Non-pigmented ciliary epithelial cell (primary cell): ENCODE measurements at places on chromosomes 1 and 21.

- DNase-seq = no peak
These were observed 62.6 kb downstream of the ARHGEF16 start for GRCh38 chr1:3516911-3517675.

GRCh38 chr1:27136998-27137542 is 17.9 kb downstream of the SLC9A1 start:
- no peak for DNase-seq

GRCh38 chr1:82538876-82539275 is 738.1 kb downstream of the ADGRL2 start:
- peak; percentile 13 for DNase-seq

DNA sequence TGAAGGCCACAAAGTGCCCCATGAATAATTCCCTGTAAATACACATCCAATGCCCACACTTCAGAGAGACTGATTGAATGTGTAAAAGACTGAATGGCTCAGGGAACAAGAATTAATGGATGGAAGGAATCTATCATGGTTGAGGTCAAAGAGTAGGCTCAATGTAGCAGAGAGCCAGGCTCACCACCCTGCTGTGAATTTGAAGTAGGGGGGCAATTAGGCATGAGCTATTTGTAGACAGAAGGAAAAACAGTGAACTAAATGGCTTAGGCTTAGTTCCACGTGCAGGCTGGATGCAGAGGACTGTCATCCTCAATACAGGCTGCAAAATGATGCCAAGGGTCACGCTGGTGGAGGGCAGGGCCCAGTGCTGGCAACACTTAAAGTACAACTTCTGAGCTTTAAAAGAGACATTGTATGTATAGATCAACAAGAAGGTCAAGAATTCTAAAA is 22.9 kb upstream of the IGSF3 start:
- no peak for DNase-seq

DNA sequence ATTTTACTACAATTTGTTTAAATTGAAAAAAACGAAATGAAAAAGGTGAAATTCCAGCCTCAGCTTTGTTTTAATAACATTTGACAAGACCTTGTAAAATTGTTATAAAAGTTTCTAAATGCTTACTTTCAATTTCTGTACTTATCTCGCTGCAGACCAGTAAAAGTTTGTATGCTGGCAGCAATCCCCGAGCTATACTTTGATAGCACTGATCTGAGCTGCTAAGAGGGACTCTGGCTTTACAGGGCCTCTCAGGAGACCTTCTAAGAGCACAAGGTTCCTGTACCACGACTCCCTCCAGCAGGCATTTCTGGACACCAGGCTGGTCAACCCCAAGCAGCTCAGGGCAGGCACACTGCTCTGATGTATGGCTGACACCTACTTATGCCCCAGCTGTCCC is 13.1 kb downstream of the STMN1 start:
- DNase-seq = no peak

DNA sequence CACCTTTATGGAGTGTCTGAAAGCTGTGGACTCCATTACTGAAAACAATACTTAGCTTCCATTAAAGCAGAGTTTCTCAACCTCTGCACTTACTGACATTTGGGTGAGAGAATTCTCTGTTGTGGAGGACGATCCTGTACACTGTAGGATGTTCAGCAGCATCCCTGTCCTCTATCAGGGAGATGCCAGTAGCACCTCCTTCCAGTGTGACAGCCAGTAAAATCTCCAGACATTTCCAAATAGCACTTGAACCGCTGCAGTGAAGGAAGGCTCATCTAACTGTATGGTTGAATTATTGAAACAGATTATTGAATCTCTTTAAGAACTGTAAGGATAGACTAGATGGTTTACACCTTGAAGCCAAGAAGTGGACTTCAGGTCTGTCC is 3.1 kb downstream of the PRDM2 start:
- DNase-seq = no peak

- no peak for DNase-seq
These were observed 645.2 kb upstream of the USP24 start for GRCh38 chr1:55860326-55860725.

GRCh38 chr1:231315887-231316286 is 21.8 kb downstream of the EXOC8 start:
- no peak for DNase-seq
